Substantia nigra (tissue), 51 donors: ENCODE measurements at places on chromosomes 1 and 21.

GRCh38 chr1:176741181-176741580, 278.2 kb downstream of the PAPPA2 start:
- no peak for DNase-seq

DNA sequence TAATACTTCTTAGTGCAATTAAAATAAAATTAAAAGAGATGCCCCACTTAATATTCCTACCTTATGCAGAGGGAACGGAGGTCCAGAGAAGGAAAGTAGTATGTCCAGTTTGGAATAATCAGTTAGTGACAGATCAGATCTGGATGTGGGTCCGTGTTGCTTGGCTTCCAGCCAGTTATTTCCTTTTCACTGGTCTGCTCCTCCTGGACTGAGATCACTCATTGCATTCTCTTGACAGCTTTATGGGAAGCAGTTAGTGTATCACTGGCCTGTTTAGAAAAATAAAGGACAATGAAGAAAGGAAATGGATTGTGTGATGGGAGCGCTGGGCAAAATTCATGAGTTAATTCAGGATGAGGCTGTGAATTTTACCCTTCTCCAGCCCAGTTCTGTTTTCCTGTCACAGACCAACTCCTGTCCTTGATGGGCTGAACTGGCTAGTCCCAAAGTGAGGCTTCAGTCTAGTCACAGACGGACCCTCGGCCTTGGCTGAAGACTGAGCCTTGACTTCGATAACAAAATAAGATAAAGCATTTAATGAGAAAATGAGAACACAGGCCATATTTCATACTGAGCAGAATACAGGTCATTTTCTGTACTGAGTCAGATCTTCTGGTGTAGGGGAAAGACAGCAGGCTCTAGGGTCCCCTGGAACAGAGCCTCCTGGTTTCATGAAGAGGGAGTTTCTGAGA, 85.2 kb upstream of the TRABD2B start:
- no peak for DNase-seq

GRCh38 chr21:36719614-36720013, 20.7 kb downstream of the SIM2 start:
- DNase-seq, result no peak

DNA sequence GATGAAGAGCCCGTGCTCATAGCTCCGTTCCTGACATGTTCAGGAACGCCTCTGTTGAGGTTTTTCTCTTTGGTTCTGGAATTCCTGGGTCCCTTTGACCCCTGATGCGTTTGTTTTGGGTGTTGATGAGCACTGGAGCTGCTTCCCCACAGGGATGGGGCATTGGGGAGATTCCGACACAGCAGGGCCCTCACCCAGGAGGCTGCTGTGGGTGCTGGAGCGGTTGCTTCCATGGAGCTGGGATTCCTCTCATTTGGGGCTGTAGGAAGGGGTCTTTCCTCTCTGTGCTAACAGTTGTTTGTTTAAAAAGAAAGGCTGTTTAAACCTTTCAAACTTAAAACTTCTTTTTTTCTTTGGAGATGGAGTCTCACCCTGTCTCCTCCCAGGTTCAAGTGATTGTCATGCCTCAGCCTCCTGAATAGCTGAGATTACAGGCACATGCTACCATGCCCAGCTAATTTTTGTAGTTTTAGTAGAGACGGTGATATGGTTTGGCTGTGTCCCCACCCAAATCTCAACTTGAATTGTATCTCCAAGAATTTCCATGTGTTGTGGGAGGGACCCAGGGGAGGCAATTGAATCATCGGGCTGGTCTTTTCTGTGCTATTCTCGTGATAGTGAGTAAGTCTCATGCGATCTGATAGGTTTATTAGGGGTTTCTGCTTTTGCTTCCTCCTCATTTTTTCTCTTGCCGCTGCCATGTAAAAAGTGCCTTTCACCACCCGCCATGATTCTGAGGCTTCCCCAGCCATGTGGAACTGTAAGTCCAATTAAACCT, 48.9 kb downstream of the SKI start:
- no peak for DNase-seq

GRCh38 chr1:180785291-180785690, 127.4 kb upstream of the KIAA1614 start:
- no peak for DNase-seq
